ENCODE measurements at places on chromosomes 2 and 18.

GRCh38 chr2:88355486-88355885 is 97.0 kb downstream of the FOXI3 start:
- DNase-seq = no peak

DNA sequence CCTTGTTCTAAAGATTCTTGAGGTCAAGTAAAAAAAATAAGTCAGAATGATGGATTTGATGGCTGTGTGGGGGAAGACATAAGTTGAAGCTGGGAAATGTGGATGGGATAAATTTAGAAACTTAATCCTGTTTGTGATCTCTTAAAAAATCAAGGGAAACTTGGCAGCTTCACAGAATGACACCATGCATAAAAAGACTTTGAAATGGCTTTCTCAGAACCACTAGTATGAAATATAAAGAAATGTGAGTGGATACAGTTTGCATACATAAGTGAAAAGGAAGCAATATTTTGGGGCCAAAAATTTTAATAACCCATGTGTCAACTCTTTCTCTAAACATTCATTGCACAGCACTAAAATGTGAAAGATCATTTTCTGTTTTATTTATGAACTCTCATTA is 21.7 kb downstream of the CDH19 start:
- no peak for DNase-seq

DNA sequence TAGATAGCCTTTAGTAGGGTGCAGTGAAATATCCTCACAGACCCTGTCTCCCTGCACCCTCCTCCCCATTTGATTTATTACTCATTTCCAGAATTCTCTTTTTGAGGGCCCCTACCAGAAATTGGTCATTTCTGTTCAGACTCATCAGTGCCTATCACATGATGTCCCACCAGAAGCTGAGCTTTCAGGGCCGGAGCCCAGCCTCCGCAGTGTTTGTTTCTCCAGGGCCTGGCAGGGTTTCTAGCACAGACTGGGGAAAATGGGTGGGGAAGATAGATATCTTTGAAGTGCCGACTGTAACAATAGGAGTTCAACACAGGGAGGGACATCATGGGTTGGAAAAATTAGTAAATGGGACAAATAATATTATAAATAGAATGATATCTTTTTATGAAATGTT is 208.0 kb downstream of the PTGR3 start:
- DNase-seq = no peak

DNA sequence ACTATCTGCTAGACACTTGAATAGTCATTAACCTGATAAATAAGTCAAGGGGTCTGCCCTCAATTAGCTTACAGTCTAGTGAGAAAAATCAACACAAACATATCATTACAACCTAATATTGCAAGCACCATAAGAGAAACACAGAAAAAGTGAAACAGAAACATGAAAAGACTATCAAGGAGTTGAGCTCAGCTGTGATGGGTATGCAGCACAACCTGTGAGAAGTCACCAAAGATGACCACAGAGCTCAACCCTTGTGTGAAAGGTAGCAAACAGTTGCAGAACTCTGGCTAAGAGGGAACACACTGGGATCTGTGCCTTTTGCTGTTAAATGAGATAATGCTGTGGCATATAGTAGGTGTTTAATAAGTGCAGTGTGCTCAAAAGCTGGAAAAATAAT is 11.7 kb downstream of the ZNF385B start:
- DNase-seq = no peak

All from neural crest cell (in vitro differentiated cells).